Cortex of kidney (tissue), 1 donor: ENCODE measurements at places on chromosomes 2 and 18.

- DNase-seq, result no peak
These were observed 33.3 kb upstream of the RMP24 start for GRCh38 chr18:35939138-35939537.

- DNase-seq, result no peak
These were observed 5.8 kb downstream of the MYO1B start for GRCh38 chr2:191250986-191251385.

DNA sequence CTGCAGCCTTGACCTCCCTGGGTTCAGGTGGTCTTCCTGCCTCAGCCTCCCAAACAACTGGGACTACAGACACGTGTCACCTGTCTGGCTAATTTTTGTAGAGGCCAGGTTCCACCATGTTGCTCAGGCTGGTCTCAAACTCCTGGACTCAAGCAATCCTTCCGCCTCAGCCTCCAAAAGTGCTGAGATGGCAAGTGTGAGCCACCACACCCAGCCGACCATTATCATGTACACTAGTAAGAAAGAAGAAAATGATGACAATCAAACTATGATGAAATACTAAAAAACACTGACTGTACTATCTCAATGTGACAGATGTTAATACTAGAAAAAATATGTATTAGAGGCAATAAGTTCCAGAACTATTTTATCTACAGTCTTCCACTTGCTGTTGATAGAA, 420.9 kb downstream of the TRIB2 start:
- no peak for DNase-seq

DNA sequence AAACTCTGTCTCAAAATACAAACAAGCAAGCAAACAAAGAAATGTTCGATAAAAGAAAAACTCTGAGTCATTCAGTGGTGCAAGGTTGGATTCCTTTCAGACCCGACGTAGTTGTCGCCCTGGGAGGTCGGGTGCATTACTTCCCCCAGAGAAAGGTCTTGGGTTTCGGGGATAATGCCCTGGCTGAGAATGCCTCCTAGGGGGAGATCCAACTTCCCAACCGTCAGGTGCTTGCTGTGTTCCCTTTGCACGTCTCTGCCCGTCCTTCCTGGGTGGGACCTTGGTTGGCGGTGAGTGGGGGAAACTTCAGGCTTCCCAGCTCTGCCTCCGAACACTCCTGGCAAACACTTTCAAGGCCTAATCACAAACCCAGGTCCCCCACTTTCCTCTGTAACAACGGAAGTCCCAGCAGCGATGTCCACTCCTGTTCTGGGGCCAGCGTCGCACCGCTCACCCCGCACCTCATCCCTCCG, 609 bp downstream of the TPGS2 start:
- no peak for DNase-seq

DNA sequence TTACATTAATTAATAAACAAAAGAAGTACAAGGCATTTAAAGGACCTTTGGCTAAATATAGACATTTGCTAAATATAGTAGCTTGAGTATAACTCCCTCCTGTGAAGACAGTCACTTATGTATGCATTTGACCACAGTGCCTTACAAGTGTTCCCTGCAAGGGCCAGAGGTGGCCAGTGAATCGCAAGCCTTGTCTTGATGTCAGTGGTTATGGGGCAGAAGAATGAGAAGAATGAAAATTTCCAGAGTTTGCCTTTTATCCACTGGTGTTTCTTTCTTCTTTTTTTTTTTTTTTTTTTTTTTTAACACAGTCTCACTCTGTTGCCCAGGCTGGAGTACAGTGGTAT, 1.8 kb downstream of the LRRFIP1 start:
- DNase-seq, result no peak

DNA sequence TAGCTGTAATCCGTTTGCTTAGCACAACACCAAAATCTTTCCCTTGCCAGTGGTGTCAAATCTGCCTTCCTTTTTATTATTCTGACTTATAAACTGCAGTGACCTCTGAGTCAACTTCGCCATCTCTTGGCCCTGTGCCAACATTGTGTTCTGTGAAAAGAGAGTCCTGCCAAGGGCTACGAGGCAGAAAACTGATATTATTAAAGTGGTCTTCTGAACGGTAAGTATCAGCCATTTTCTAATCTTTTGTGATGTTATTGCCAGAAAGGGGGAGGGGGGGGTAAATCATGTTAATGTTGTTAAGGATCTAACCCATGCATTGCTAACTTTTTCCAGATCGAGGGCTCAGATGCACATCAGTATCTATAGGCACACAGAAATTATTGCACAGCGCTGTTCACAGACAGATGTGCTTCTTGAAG, 121.5 kb upstream of the LTBP1 start:
- no peak for DNase-seq

GRCh38 chr2:55154525-55155030, 77.5 kb downstream of the CLHC1 start:
- no peak for DNase-seq

DNA sequence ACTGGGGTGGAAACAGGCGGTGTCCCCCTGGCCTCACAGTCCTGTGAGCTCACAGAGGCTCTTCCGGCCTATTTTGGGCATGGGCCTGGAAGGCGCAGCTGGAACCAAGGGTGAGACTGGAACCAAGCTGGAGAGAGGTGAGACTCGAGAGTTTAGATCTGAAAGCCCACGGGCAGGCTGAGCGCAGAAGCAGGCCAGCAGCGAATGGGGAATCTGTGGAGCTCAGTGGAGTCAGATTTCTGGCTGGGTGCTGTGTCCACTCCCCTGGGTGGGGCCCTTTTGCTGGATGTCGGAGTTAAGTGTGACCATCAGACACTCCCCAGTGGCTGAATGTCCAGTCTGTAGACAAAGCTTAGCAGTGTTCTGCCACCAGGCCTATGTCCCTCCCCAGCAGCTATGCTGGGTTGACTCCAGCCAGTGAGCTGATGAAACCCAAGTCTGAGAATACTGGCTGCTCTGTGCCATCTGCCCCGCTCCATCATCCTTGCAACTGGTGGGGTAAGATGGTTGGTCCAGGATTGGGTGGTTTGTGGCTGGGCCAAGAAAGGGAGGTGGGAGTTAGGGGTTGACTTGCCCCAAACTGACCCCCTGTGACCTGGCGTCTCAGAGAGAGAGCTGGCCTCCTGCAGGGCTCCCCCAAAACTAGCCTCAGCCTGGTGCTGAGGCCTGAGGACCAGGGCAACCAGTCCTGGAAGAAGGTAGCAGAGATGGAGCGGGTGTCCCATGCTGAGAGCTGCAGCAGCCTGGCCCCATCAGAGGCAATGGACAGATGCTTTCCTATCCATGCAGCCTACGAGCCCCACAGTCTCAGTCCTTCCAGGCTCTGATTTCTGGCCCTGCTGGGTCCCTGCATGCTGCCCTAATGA, 34.4 kb downstream of the CYP26B1 start:
- DNase-seq, result no peak

DNA sequence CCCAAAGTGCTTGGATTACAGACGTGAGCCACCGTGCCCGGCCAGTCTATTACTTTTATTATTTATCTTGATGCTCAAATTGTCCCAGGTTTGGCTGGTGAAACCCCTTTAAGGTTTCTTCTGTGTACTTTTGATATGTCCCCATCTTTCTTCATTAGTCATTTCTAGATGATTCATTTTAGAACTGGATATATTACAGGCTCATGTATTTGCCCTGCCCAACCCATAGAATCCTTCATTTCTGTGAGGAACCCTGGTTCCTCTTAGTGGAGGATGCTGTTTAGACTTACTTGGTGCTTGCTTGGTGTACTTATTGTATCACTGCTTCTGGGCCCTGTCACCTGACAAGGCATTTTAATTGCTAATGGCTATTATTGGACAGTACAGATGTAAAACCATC, 40.1 kb downstream of the KCMF1 start:
- DNase-seq, result no peak

GRCh38 chr2:676647-677055, 555 bp downstream of the TMEM18 start:
- DNase-seq, result peak; percentile 54

DNA sequence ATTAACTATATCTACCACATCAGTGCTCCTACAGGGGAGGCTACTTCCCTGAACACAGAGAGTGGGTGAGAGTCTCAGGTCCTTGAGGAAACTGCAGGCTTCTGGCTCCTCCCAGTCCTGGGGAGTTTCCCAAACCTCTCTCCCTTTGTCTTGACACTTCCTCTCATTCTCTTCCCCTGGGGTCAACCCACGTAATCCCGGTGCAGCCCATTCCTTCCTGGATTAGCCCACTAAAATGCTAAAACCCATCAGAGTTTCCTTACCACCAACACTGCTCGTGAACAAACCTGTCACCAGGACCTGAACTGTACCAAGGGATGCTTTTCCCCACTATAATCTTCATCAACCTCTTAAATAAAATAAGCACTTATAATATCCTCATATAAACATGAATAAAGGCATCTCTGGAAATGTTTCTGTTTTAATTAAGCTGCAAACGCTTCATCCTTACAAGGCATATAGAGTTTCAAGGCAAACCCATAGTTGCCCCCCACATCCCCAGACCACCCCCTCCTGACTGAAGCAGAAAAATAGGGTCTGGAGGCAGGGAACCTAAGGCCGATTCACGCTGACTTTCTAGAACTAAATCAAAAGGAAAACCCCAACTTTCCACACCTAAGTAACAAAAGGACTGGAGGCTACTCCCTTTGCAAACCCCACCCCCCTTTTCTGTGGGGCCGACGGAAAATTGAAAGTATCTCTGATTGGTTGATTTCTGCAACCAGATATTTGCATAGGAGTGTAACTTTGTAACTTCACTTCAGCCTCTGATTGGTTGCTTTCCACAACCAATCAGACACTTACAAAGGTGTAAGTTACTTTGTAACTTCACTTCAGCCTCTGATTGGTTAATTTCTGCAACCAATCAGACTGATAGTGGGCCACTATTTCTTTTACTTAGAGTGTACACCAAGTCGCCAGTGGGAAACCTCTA, 19.0 kb downstream of the TMSB10 start:
- no peak for DNase-seq

GRCh38 chr2:13584020-13584419, 867.3 kb downstream of the TRIB2 start:
- DNase-seq, result no peak

DNA sequence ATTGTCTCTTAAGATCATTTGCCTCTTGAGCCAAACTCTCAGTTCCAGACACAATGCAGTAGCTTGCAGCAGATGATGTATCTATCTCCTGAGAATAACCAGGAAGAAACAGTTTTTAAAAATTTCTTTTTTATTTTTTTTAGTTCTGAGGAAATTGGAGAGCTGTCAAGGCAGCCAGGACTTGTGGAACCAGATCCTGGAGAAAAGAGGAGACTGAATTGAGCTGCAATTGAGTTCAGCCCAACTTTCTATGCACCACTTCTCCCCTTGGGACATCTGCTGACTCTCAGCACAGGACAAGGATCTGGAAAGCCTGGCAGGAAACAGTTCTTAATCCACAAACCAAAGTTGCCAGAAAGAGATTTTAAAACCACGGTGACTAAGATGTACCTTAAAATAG, 13.5 kb upstream of the CSRNP3 start:
- no peak for DNase-seq

GRCh38 chr2:108925735-108926134, 63.3 kb downstream of the EDAR start:
- DNase-seq, result no peak

DNA sequence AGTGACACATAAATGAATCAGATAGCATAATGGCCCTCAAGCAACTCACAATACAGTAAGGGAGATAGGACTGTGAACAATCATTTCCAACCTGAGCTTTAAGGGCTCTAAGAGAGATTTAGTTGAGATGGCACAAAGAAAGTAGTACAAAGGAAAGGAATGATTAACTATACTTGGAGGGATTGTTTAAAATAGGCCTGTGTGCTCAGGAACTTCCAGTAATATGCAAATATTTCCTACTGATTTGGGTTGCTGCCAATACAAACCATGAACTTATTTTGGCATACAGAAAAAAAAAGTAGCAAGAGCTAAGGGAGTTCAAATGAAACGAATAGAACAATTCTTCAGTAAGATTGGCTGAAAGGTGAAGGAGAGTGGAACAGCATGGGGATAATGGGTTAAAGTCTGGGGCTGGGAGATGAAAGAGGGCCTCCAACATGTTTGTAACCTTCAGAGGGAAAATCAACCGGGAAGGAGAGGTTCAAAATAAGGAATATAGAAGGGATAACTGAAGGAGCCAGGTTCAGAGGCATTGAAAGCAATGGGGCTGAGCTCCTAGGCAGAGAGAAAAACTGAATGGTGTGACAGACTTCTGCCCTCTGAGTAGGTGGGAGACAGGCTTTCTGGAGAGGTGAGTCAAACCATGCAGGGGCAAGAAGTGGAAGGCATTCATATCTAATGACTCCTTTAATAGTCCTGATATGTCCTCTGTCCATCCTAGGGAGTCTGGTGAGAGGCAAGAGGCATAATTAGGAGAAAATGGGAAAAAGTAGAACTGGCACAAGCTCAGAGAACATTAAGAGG, 83.5 kb downstream of the DNAH7 start:
- DNase-seq, result no peak

DNA sequence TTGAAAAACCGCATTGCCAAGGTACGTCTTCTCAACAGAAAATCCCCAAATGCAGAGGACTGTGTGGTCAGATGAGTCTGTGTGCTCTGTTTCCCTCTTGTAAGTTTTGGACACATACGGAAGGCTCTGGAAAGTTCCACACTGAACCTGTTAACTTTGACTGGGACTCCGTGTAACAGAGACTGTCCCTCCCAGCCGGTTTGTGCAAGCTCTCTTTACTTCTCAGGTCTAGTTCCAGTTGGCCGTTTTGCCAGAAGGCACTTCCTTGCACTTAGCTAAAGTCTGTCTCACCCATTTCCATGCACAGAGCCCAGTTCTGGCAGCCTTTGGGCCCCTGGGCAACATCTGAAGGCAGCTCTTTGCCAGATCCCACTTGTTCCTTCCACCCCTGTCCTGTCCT, 22.0 kb downstream of the EFHD1 start:
- DNase-seq, result no peak

DNA sequence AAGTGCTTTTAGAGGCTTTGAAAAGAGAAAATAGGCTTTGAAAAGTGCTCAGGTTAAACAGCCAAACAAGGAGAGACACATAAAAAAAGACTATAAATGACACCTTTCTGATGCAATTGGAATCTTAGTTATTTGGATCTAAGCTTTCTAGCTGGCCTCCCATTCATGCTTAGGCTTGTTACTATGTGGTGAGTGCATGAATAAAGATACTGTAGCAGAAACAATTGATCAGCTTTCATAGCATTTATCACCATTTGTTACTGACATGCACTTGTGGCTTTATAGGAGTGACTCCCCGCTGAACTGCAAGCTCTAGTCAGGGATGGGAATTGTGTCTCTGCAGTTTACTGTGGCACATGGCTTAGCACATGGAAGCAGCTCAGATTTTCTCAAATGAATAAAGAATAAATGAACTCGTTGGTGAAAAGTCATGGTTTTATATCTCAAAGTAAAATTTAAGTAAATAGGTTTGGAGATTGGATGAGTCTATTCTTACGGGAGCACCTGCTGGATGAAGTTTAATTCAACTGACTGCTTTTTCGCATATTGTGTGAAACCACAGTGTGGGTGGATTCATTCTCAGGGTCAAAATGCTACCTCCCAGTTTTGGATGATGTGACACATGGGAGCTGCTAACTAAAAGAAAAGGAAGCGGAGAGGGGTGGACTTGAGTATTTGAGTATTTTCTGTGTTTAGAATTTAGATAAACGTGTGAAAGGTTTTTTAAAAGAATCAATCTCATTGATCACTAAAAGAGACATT, 91.1 kb upstream of the NOL4 start:
- no peak for DNase-seq

- no peak for DNase-seq
These were observed 50.6 kb upstream of the YWHAQ start for GRCh38 chr2:9681427-9681817.
